Heart right ventricle (tissue), 16 donors: ENCODE measurements at places on chromosomes 4 and X. TPM values are rescaled to one million over a fixed set of nuclear protein-coding genes. Genes with fewer than 3 reads are reported as not detected.

C4orf50 gene
- polyA plus RNA-seq: not detected

HMGB3 gene
- polyA plus RNA-seq: 8.9 TPM

SCOC gene
- 41.0 TPM for polyA plus RNA-seq

DCAF4L1 gene
- 0.14 TPM for polyA plus RNA-seq

CPEB2 gene
- polyA plus RNA-seq: 5.0 TPM

ENOX2 gene
- polyA plus RNA-seq: 6.2 TPM

TRO gene
- polyA plus RNA-seq: 1.9 TPM

ZMAT1 gene
- polyA plus RNA-seq: 23.2 TPM

MAGEA2 gene
- polyA plus RNA-seq: not detected

IL13RA2 gene
- 0.37 TPM for polyA plus RNA-seq

NLGN3 gene
- polyA plus RNA-seq: 0.16 TPM

HEPH gene
- polyA plus RNA-seq: 6.7 TPM
